ENCODE measurements at places on chromosomes 12 and 14. TPM values are rescaled to one million over a fixed set of nuclear protein-coding genes. Genes with fewer than 3 reads are reported as not detected.
A peak's percentile ranks its signal among the peaks of the same experiment; 100 is the strongest.

DNA sequence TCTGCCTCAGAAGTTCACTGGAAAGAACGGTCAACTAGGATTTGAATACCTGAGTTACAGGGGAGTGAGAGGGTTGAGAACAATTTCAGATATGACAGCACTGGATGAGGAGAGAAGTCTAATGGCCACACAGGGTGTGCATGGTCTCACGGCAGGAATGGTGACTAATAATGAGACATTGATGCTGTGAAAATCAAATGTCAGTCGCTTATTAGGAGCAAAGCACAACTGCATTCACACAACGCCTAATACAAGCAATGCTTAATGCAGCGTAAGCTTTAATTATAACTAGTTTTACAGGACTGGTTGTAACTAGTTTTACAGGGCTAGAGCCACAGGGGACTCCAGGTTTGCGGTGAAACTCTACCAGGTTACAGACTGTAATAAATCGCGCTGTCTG is 23.4 kb upstream of the PRIMA1 start:
- peak; percentile 72 for ATAC-seq

GRCh38 chr12:98883231-98883630 is 238.1 kb downstream of the APAF1 start:
- ATAC-seq = no peak

DNA sequence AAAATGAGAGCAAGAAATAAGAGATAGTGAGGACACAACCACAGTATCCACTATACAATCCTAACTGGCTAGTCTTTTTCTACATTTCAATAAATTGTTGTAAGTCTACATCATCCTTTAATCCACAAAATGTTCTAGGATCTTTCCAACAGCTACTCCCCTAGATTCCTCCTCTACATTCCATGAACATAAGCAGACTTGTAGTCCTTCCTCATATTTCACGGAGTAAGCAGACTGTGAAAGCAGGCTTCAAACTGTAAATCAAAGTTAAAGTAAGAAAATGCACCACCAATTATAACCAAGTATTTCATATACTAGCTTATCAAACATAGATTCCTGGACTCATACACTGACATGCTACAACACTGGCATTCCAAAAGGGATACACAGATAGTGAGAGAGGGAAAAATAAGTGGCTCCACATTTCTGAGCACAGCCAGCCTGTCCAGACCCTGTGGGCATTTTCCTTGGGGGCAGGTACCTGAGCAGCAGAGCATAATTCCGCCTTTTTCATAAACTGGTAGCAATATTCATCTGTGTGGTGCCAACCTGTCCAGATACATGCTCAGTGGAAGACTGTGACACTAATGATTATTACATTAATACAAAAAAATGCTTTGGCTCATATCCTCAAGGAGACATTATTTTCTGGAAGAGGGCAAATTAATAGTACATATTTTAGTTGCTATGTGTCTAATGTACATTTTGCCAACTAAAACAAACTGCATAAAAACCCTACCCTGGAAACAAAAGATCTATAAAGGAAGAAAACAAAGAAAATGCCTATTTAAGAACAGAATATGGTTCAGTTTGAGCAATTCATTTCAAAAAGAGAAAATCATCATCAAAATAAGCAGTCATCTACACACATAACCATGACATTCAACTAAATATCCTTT is 113.3 kb upstream of the FSCB start:
- no peak for ATAC-seq

GRCh38 chr12:67067453-67068203 is 201.5 kb upstream of the CAND1 start:
- ATAC-seq = no peak

GRCh38 chr12:124336184-124336437 is 41.2 kb downstream of the RFLNA start:
- ATAC-seq = no peak

DNA sequence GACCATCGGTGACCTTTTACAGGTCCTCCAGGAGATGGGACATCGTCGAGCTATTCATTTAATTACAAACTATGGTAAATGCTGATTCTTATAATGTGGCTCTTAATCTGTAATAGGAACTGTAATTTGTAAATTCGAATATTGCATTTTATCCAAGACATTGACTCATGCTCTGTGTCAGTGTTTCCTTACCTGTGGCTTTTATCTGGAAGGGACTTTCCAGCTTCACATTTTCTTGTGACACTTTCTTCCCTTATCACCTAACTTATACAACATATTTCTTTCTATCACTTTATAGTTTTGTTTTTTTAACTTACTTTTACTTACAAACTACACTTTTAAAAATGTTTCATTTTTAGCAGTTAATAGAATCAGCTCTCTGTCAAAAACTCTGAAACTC is 14.8 kb downstream of the IRAK3 start:
- ATAC-seq = peak; percentile 93

GRCh38 chr14:67265131-67265530 is 23.9 kb downstream of the PALS1 start:
- no peak for ATAC-seq

DNA sequence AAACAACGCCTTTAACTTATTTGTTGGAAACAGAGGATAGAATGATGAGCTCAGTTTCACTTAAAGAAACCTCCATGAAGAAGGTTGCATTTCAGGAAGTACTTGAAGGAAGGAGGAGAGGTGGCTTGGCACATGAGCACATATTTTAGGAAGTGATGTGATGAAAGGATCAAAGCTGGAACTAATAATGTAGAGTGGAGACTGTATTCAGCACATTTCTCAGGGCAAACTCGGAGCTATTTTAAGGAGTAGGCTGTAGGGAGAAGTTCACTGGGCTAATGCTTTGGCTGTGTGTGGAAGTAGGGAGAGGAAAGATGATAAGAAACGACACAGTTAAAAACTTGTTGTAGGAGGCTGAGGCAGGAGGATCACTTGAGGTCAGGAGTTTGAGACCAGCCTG is 272.8 kb downstream of the AKAP6 start:
- no peak for ATAC-seq

DNA sequence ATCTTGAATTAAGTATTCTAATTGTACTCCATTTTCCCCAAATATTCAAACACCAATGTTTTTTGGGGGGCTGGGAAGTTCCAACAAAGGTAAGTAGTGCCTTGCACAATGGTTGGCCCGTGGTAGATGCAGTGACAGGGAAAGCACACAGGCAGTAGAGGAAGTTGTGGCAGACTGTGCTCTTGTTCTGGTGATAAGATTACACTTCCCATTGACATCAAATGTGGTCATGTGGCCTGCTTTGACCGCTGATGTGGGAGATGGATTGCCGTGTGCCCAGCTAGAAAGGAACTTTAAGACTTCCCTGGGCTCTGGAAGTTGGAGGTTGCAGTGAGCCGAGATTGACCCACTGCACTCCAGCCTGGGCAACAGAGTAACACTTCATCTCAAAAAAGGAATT is 223.8 kb downstream of the VRK1 start:
- no peak for ATAC-seq

DNA sequence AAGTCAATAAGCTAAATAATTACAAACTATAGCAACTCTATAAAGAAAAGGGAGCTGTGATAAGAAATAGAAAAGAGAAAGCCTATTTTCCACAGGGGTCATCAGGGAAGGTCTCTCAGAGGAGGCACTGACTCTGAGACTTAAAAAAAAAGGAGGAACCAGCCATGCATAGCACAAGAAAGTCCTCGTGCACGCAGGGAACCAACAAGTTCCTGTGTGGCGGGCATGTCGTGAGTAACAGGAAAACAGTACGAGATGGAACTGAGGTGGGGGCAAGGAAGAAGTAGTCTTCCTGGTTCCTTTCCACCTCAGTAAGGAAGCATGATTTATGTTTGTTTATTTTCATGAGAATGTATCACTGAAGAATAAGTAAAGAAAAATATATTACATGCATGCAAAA is 367.0 kb upstream of the TMEM132C start:
- ATAC-seq = no peak

DNA sequence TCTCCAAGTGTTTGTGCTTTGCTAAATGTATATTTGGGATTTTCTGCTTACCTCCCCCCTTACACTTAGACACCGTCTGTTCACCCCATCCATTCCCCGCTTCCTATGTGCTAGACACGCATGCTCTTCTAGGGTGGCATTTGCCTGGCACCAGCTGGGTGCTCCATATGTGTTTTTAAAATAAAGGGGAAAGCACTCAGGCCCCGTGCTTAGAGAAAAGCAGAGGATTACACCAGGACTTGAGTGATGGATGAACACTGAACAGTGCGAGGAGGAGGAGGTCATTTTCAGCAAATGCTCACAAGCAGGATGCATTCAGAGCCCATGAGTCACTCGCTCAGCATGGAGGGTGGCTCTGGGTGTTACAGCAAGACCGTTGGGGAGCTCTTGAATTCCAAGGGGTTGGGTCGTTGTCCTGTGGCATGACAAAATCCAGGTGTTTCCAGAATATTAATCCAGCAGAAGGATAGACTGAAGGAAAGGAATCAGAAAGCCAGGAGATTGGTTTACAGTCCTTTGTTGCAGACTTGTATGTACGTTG is 2.9 kb upstream of the BDKRB1 start:
- no peak for ATAC-seq

GRCh38 chr12:23458640-23459039 is 490.8 kb downstream of the SOX5 start:
- ATAC-seq = no peak

DNA sequence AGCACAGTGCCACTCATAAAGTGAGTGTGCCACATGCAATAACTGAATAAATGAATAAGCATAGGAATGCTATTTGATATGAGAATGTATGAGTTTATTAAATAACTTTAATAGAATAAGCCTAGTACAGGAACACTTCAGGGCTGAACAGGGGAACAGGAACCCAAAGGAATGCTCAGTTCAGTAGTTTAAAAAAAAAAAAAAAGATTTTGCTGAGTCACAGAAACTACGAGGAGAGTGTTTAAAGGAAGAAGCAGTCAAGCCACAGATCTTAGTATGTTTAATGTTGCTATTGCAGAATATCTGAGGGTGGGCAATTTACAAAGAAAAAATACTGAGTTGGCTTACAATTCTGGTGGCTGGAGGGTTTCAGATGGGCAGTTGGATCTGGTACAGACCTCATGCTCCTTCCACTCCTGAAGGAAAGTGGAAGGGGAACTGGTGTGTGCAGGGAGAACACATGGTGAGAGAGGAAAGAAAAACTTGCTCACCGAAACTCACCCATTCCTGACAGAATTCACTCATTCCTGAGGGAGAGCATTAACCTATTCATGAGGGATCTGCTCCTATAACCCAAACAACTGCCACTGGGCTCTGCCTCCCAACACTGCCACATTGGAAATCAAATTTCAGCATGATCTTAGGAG is 880.3 kb upstream of the MGAT4C start:
- ATAC-seq = no peak

DNA sequence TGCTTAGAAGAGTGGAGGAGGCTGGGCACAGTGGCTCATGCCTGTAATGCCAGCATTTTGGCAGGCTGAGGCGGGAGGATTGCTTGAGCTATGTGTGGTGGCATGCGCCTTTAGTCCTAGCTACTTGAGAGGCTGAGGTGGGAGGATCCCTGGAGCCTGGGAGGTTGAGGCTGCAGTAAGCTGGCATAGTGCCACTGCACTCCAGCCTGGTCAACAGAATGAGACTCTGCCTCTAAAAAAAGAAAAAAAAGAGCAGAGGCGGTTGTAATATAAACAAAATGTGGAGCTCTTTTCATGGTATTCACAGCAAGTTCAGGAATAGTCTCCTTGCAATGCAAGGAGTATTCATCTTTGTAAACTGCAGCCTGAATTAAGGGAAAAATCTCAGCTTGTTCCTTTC is 27.2 kb downstream of the ARID2 start:
- ATAC-seq = no peak

The GPD1 gene
- total RNA-seq = not detected

The CD4 gene
- total RNA-seq = 261 TPM

The RTL1 gene
- not detected for total RNA-seq

The PLA2G1B gene
- total RNA-seq = not detected

The GRIN2B gene
- total RNA-seq = 0.26 TPM

The GNPTAB gene
- 29.8 TPM for total RNA-seq

The GTF2A1 gene
- 38.0 TPM for total RNA-seq

The CCND2 gene
- 404 TPM for total RNA-seq

Data from activated T-helper 17 cell treated with anti-CD3 and anti-CD28 coated beads, Interleukin-2, amount 50 U/mL, for 72 hours (primary cell).